ENCODE measurements at places on chromosomes 4 and X. TPM values are rescaled to one million over a fixed set of nuclear protein-coding genes. Genes with fewer than 3 reads are reported as not detected.

AGA gene
- total RNA-seq, result 9.3 TPM

ADH1B gene
- total RNA-seq, result 6.3 TPM

- DNase-seq, result peak; percentile 70
Measured at GRCh38 chr4:145882604-145883003, 56.0 kb downstream of the ZNF827 start.

- no peak for DNase-seq
Measured at GRCh38 chr4:36325926-36326325, 44.5 kb downstream of the DTHD1 start.

DNA sequence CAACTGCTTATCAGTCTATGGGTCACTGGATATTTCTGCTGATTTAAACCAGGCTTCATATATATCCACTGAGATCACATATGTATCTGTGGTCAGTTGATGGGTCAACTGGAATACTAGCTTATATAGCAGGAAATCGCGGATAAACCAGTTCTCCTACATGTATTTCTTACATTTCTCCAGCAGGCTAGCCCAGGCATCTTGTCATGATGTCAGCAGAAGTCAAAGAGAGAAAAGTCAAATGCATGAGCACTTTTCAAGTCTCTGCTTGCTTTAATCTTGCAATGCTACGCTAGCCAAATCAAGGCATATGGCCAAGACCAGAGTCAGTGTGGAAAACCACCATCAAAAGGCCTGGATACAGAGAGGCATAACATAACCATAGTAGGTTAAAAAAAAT is 1008.8 kb upstream of the DIAPH2 start:
- DNase-seq, result no peak

DNA sequence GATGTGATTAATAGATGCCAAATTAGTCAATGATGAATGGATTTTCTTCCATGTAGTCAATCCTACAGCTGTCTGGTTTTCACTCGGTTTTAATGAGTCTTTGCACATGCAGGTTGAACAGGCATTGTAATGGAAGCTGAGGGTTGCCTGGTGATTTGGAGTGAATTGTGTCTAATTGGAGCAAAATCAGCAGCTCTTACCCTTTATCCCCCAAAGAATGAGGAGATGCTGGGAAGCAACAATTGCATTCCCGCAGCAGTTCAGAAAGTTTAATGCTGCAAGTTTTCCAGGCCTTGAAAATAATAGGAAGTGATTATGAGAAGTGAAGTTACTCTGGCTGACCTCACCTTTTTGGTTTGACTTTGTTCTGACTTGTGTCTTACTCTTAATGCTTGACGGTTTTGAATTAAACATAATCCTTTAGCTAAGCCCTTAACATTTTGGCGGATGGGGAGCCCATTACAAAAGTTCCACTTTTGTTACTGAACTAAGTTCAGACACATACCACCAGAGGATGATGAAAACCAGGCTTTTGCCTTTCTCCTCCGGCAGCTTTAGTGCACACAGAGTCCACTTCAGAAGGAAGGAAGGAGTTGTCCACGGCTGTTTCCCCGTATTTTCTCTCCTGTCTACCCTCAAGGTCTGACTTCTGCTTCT is 78.8 kb upstream of the TBC1D9 start:
- no peak for DNase-seq

- no peak for DNase-seq
Measured at GRCh38 chr4:37836274-37836673, 9.8 kb downstream of the PGM2 start.

DNA sequence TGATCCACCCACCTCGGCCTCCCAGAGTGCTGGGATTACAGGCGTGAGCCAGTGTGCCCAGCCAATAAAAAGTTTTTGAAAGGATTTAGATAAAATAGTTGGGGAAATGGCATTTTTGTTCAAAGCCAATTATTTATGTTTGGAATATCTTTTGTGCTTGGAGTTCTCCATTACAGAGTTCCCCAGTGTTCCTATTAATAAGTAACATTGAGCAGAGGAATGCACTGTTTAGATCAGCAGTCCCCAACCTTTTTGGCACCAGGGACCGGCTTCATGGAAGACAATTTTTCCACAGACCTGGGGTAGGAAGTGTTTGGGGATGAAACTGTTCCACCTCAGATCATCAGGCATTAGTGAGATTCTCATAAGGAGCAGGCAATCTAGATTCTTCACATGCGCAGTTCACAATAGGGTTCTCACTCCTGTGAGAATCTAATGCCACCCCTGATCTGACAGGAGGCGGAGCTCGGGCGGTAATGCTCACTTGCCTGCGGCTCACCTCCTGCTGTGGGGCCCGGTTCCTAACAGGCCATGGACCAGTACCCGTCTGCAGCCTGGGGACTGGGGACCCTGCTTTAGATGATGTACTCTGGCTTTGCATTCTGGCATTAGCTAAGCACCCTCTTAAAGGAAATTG is 8.3 kb downstream of the PKD2 start:
- DNase-seq, result no peak

DNA sequence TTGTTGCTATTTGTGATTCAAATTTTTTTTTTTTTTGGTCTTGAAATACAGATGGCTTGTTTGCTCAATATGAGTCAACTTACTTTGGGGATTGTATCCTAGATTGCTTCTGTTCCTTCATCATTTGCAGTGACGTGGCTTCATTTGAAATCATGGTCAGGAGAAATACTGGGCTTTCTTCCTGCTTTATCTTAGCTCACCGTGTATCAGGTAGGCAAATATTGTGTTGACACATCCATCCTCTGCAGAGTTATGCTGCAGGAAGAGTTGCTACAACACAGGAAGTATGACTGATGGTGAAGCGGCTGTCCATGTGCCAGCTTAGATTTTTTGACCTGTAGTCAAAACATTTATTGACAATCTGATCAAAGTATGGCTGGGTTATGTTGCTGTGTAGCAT is 232.2 kb downstream of the C4orf33 start:
- no peak for DNase-seq

- no peak for DNase-seq
Measured at GRCh38 chrX:40806513-40807220, 71.3 kb upstream of the MED14 start.

DNA sequence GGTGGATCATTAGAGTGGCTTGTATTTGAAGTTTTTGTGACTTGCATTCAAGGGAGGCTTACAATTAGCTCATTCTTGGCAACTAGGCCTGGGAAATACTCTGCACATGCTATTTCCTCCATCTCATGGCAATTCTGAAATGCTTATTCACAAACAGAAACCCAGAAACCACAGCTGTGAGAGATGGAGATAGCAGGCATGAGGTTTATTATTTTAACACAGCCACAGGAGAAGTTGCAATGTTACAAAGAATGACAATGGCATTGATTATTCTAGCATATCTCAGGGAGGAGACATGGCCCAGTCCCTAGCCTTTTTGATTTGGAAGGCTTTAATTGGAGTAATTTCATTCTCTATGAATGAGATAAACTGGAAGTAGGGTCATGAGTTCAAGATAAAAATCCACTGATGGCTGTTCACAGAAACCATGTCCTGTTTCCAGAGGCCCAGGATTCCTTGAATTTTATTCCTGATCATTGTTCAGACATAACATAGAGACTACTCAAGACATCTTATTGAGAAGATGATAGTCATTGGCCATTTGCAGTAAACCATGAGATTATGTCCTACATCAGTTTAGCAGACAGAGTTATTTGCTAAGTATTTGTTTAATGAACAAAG is 123.9 kb downstream of the MID1 start:
- DNase-seq, result peak; percentile 92

All from muscle of leg (tissue), 16 donors.